ENCODE measurements at places on chromosomes 2 and 18. TPM values are rescaled to one million over a fixed set of nuclear protein-coding genes. Genes with fewer than 3 reads are reported as not detected.

DNA sequence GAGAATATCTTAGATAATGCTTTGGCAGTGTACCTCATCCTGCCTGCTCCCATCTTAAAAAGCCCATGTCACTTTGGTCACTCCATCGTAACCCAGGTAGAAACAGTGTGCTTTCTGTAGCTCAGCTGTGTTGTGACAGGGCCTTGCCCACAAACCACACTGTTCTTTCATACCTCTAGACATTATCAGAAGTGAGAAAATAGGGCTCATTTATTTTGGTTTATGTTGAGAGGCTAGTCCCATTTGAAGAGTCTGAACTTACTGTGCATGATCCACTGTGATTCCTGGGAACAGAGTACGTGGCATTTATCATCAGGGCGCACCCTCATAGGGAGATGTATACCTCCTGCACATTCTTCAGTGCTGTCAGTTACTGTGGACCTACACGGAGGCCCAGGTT lies 69.7 kb downstream of the FEZ2 start:
- no peaks in the 10 kb centered on the region for H3K4me1 ChIP-seq
- H3K27ac ChIP-seq = no peak overlapping the region
- H3K4me3 ChIP-seq = no peak overlapping the region

GRCh38 chr2:222973237-222973636 lies 78.8 kb upstream of the KCNE4 start:
- H3K27me3 ChIP-seq = no peaks in the 10 kb centered on the region
- no peaks in the 10 kb centered on the region for H3K36me3 ChIP-seq
- H3K4me1 ChIP-seq = no peaks in the 10 kb centered on the region
- no peak for DNase-seq
- no peak overlapping the region for H3K27ac ChIP-seq
- H3K4me3 ChIP-seq = no peak overlapping the region

- no peak for DNase-seq
- H3K4me3 ChIP-seq = no peak overlapping the region
- H3K4me1 ChIP-seq = no peaks in the 10 kb centered on the region
Measured at GRCh38 chr2:176595986-176596385, 326.7 kb downstream of the MTX2 start.

DNA sequence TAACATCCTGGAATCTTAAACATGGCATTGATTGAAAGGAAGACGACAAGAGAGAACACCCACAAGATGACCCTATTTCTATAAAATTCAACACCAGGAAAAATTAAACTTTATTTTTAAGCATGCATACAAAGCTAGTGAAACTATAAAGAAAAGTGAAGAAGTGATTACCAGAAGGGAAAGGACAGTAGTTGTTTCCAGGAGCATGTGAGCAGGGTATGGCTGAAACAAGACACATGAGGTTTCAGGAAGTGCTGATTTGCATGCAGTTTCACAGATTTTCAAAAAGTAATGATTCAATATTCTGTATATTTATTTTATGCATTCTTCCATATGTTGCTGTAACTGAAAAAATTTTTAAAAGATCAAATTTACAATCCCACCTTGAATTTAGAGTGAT lies 24.6 kb upstream of the DAW1 start:
- no peak overlapping the region for H3K27ac ChIP-seq
- no peaks in the 10 kb centered on the region for H3K27me3 ChIP-seq
- no peaks in the 10 kb centered on the region for H3K4me1 ChIP-seq

GRCh38 chr2:224025874-224026273 lies 13.2 kb downstream of the SERPINE2 start:
- no peak for DNase-seq
- no peak overlapping the region for H3K4me3 ChIP-seq
- no peaks in the 10 kb centered on the region for H3K4me1 ChIP-seq
- no peaks in the 10 kb centered on the region for H3K27me3 ChIP-seq
- H3K36me3 ChIP-seq = no peaks in the 10 kb centered on the region

DNA sequence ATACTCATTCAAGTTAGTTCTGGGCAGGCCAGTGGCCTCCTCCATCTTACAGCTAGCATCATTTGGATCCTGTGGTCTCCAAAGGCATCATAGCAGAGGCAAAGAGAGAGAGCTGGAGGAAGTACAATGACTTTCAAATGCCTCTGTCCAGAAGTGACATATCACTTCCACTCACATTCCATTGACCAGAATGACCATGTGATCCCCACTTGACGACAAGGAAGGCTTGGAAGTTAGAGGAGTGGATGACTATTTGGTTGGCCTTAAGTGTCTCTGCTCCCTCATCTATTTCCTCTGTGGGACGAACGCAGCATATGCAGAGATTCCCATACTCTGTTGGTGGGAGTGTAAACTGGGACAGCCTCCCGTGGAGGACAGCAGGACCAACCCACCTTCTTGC lies 27.8 kb upstream of the MLPH start:
- H3K36me3 ChIP-seq = no peaks in the 10 kb centered on the region
- no peaks in the 10 kb centered on the region for H3K4me1 ChIP-seq
- H3K27me3 ChIP-seq = no peaks in the 10 kb centered on the region
- no peak overlapping the region for H3K27ac ChIP-seq

DNA sequence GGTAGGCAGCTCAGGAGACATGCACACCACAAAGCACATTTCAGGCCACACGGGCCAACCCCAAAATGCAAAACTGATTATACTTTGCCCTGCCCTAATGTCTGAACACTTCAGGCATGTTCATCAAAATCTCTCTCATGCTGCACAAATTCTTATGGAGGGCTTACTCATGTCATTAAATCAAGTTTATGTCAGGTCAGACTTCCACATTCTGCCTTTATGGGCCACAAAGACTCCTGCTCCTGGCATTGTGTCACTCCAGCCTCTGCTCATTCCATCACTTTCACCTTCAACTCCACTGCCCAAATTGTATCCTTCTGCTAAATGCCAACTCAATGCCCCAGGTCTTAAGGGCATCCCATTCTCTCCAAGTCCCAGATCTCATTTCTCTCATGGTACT lies 9.2 kb downstream of the UXS1 start:
- no peaks in the 10 kb centered on the region for H3K27me3 ChIP-seq
- no peak overlapping the region for H3K27ac ChIP-seq
- no peaks in the 10 kb centered on the region for H3K36me3 ChIP-seq
- no peak for DNase-seq
- no peaks in the 10 kb centered on the region for H3K4me1 ChIP-seq
- H3K4me3 ChIP-seq = no peak overlapping the region

The ZNF892 gene
- total RNA-seq = 1.8 TPM

DNA sequence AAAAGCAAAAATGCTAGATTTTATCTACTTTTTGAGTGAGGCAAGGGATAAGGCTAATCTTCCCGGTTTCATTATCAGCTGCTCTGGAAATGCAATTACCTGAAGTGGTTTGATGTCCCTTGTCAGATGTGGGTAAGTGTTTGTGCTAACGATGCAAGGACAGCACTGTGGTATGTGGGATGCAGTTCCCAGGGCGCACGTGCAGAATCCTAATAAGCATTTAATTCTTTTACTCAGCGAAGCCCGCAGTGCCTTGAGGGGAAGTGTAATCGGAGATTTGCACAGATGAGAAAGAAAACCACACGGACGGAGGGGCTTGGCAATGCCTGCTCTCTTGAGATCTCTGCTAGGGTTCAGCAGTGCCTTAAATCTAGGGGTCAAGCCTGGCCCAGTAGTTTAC lies 108.5 kb upstream of the LYPD6 start:
- no peak overlapping the region for H3K4me3 ChIP-seq
- H3K27me3 ChIP-seq = no peaks in the 10 kb centered on the region
- no peaks in the 10 kb centered on the region for H3K4me1 ChIP-seq

GRCh38 chr2:70851704-70852103 lies 16.1 kb upstream of the CD207 start:
- H3K27ac ChIP-seq = no peak overlapping the region
- no peaks in the 10 kb centered on the region for H3K4me1 ChIP-seq
- no peaks in the 10 kb centered on the region for H3K27me3 ChIP-seq
- no peak for DNase-seq

The PLEKHH2 gene
- total RNA-seq = 1.1 TPM

GRCh38 chr2:240300261-240300821 lies 135.1 kb upstream of the GPC1 start:
- H3K27me3 ChIP-seq = no peaks in the 10 kb centered on the region
- no peak overlapping the region for H3K27ac ChIP-seq
- H3K4me1 ChIP-seq = no peaks in the 10 kb centered on the region
- H3K4me3 ChIP-seq = no peak overlapping the region
- DNase-seq = peak; percentile 22

GRCh38 chr2:37877457-37878315 lies 47.4 kb upstream of the RMDN2 start:
- H3K4me3 ChIP-seq = no peak overlapping the region
- no peaks in the 10 kb centered on the region for H3K4me1 ChIP-seq
- H3K27ac ChIP-seq = no peak overlapping the region
- no peak for DNase-seq

GRCh38 chr2:153156743-153157142 lies 321.8 kb downstream of the RPRM start:
- no peaks in the 10 kb centered on the region for H3K27me3 ChIP-seq
- H3K4me3 ChIP-seq = no peak overlapping the region
- no peak overlapping the region for H3K27ac ChIP-seq
- no peaks in the 10 kb centered on the region for H3K36me3 ChIP-seq
- no peak for DNase-seq

DNA sequence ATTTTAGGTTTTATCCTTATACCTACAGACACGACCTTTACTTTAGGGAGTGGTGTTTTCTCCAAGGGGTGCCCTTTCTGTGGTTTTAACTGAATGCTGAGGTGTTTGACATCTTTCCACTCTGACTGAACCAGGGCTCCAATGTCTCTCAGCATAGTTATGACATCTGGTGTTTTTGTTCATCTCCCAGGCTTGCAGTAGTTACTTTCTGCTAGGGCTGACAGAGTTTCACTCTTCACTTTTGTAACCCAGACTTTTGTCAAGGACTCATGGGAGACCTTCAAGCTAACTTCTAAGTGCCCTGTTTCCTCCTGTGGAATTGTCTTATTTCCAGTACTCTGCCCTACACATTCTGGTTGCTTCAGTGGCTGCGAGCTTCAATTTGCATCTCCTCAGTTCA lies 103.1 kb downstream of the CCDC85A start:
- H3K4me3 ChIP-seq = no peak overlapping the region
- no peaks in the 10 kb centered on the region for H3K36me3 ChIP-seq
- no peaks in the 10 kb centered on the region for H3K27me3 ChIP-seq
- H3K4me1 ChIP-seq = no peaks in the 10 kb centered on the region

DNA sequence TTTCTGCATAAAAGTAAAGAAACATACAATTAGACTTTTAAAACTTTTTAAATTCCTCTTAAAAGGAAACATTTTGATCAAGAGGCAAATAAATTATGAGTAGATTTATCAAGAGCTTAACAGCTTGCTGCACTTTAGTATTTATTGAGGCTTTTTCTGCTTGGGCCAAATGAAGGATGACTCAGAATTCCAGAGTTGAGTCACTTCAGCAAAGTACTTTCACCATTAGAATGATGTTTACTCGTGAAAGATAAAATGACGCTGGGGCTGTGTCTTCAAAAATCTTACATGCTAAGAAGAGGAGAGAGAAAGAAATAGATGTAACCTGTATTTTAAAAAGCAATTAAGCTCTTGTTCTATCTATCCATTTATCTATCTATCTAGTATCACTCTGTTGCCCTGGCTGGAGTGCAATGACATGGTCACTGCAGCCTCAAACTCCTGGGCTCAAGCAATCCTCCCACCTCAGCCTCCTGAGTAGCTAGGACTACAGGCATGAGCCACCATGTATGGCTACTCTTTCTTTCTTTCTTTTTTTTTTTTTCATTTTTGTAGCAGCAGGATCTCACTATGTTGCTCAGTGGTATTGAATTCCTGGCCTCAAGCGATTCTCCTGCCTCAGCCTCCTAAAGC lies 75.3 kb upstream of the RIOK3 start:
- peak overlapping the region; percentile 8 for H3K27ac ChIP-seq
- H3K4me1 ChIP-seq = peaks cover 10% of the 10 kb centered on the region
- no peaks in the 10 kb centered on the region for H3K27me3 ChIP-seq
- H3K4me3 ChIP-seq = no peak overlapping the region
- no peak for DNase-seq

GRCh38 chr2:56685205-56685604 lies 501.4 kb downstream of the CCDC85A start:
- no peaks in the 10 kb centered on the region for H3K36me3 ChIP-seq
- H3K27ac ChIP-seq = no peak overlapping the region
- no peaks in the 10 kb centered on the region for H3K27me3 ChIP-seq
- DNase-seq = no peak
- no peaks in the 10 kb centered on the region for H3K4me1 ChIP-seq

The SCN7A gene
- total RNA-seq = 0.76 TPM

- no peak for DNase-seq
- H3K4me3 ChIP-seq = no peak overlapping the region
- H3K27ac ChIP-seq = no peak overlapping the region
- no peaks in the 10 kb centered on the region for H3K36me3 ChIP-seq
- H3K4me1 ChIP-seq = no peaks in the 10 kb centered on the region
- H3K27me3 ChIP-seq = no peaks in the 10 kb centered on the region
Measured at GRCh38 chr2:16621316-16621715, 44.3 kb downstream of the CYRIA start.

DNA sequence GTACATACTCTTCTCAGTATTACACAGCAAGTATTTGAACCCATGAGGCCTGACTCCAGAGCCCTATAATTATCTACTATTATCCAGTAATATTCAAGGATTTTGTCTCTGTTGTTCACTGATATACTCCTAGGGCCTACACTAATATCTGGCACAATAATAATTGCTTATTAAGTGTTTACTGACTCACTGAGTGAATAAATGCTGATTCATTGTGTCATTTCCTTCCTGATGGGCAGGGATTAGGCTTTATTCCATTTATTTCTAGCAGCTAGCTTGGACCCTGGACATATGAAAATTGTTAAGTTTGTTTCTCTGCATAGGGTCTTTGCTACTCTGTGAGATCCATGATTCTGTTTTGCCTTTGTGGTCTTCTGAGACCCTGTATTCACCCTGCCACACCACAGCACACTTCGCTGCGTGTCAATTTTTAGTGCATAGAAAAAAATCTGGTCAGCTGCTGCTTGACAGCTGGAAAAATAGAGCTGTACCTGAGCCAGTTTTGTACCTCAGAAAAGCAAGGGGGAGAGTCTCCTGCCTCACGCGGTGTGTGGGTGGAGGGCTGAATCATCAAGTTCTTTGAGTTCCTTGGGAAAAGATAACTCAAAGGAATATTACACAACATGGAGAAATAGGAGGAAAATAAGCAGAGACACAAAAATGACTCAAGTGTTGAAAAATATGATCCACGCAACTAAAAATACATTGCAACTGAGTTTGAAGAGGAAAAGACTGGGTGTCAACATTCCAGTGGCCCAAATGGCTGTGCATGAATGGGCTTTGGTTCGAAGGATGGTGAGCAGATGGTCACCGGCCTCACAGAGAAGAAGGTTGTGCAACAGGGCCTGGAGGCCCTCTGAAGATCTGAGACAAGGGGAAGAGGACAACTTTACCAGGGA lies 18.9 kb upstream of the DPP4 start:
- DNase-seq = no peak
- H3K4me1 ChIP-seq = no peaks in the 10 kb centered on the region
- H3K27me3 ChIP-seq = no peaks in the 10 kb centered on the region
- H3K4me3 ChIP-seq = no peak overlapping the region
- H3K36me3 ChIP-seq = no peaks in the 10 kb centered on the region

The G6PC2 gene
- total RNA-seq = not detected

DNA sequence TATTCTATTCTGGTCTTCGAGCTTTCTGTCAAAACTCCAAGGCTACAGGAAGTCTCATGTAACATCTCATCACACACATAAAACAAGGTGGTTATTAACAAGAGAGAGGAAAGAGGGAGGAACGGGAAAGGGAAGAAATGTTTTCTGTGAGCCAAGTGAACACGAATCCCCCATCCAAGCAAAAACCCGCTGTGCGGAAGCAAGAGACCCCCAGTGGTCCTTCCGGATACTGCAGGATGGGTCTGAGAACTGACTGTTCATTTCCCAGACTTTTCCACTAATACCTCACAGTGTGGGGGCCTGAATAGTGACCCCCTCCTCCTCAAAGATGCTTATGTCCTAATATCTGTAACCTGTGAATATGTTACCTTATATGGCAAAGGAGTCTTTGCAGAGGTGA lies 19.0 kb upstream of the DIPK1C start:
- no peaks in the 10 kb centered on the region for H3K36me3 ChIP-seq
- H3K4me1 ChIP-seq = peaks cover 6% of the 10 kb centered on the region
- no peak for DNase-seq
- no peaks in the 10 kb centered on the region for H3K27me3 ChIP-seq
- no peak overlapping the region for H3K4me3 ChIP-seq

The REG3G gene
- total RNA-seq = not detected
